Activated CD8-positive, alpha-beta memory T cell treated with anti-CD3 and anti-CD28 coated beads for 36 hours (primary cell): ENCODE measurements at places on chromosomes 5 and 9. TPM values are rescaled to one million over a fixed set of nuclear protein-coding genes. Genes with fewer than 3 reads are reported as not detected.

PLCXD3 gene
- not detected for total RNA-seq

RNF180 gene
- not detected for total RNA-seq

NCBP1 gene
- 51.2 TPM for total RNA-seq

CHSY3 gene
- total RNA-seq, result 0.06 TPM

GPR151 gene
- total RNA-seq, result not detected

ANKRD55 gene
- not detected for total RNA-seq

NRARP gene
- total RNA-seq, result 3.4 TPM

IL11RA gene
- 11.1 TPM for total RNA-seq

PPP3R2 gene
- not detected for total RNA-seq

BSPRY gene
- total RNA-seq, result 6.1 TPM

SLC46A2 gene
- not detected for total RNA-seq

ARRDC1 gene
- 35.1 TPM for total RNA-seq

MARCHF11 gene
- total RNA-seq, result not detected

DAB2 gene
- not detected for total RNA-seq

LHX6 gene
- not detected for total RNA-seq

PCDH12 gene
- 0.76 TPM for total RNA-seq

FBP2 gene
- total RNA-seq, result not detected

ADGRD2 gene
- total RNA-seq, result not detected

RBM18 gene
- total RNA-seq, result 35.4 TPM

ADGRV1 gene
- total RNA-seq, result 0.34 TPM

STARD4 gene
- 51.7 TPM for total RNA-seq

FOXD4 gene
- 0.10 TPM for total RNA-seq

MELK gene
- total RNA-seq, result 59.2 TPM

PCDHA1 gene
- total RNA-seq, result not detected

ANKHD1 gene
- 90.0 TPM for total RNA-seq

PCSK1 gene
- not detected for total RNA-seq

MRPL22 gene
- total RNA-seq, result 83.1 TPM

PCDHGA6 gene
- 0.13 TPM for total RNA-seq

MLANA gene
- total RNA-seq, result not detected

ENG gene
- 19.0 TPM for total RNA-seq

C5orf24 gene
- 29.2 TPM for total RNA-seq

UGCG gene
- 29.7 TPM for total RNA-seq

SHLD3 gene
- total RNA-seq, result 6.5 TPM

PCDHB4 gene
- total RNA-seq, result not detected

ANKRD34B gene
- total RNA-seq, result not detected

CFAP90 gene
- not detected for total RNA-seq

FAM174A gene
- 8.8 TPM for total RNA-seq

IL4 gene
- total RNA-seq, result 2.5 TPM

PCDHA9 gene
- total RNA-seq, result not detected

CCL27 gene
- total RNA-seq, result 0.29 TPM

PCDHGA2 gene
- total RNA-seq, result 0.04 TPM

OR1Q1 gene
- total RNA-seq, result not detected

TTC23L gene
- 0.57 TPM for total RNA-seq

HBEGF gene
- 4.4 TPM for total RNA-seq

FYB1 gene
- 51.9 TPM for total RNA-seq

RPL7A gene
- total RNA-seq, result 3,102 TPM

B4GALT7 gene
- total RNA-seq, result 22.7 TPM

AK3 gene
- 33.1 TPM for total RNA-seq

ARAP3 gene
- total RNA-seq, result 7.0 TPM

RMRP gene
- total RNA-seq, result 9,117 TPM
